Fibroblast of lung (primary cell): ENCODE measurements at places on chromosomes 3 and 15. TPM values are rescaled to one million over a fixed set of nuclear protein-coding genes. Genes with fewer than 3 reads are reported as not detected.

Gene WDR93
- total RNA-seq: under 0.01 and 0.17 TPM in 2 replicates

Gene SYNM
- 4.4 and 8.6 TPM in 2 replicates for total RNA-seq

Gene C15orf62
- total RNA-seq: under 0.01 and 0.17 TPM in 2 replicates

Gene GPR62
- under 0.01 TPM in 2 replicates for total RNA-seq

Gene PODXL2
- 0.50 and 0.77 TPM in 2 replicates for total RNA-seq

DNA sequence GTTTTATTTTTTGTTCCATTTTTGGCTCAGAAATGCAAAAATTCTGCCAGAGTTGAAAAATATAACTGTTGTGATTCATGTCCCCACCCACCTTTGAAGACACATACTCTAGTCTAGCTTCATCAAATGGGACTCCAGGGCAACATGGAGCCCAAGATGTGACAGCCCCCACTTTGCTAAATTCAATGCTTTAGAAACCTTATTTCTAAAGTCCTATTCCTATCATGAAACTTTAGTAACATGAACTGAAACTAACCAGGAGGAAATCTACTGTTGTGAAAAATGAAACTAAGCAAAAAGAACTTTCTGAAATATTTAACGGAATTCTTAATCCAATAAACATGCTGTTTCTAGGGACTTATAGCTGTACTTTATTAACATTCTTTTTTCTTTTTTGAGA, 20.3 kb downstream of the UBP1 start:
- no peaks in the 10 kb centered on the region for H3K36me3 ChIP-seq
- H3K4me1 ChIP-seq: peaks cover 2% of the 10 kb centered on the region
- no peak overlapping the region for H3K27ac ChIP-seq
- DNase-seq: no peak

DNA sequence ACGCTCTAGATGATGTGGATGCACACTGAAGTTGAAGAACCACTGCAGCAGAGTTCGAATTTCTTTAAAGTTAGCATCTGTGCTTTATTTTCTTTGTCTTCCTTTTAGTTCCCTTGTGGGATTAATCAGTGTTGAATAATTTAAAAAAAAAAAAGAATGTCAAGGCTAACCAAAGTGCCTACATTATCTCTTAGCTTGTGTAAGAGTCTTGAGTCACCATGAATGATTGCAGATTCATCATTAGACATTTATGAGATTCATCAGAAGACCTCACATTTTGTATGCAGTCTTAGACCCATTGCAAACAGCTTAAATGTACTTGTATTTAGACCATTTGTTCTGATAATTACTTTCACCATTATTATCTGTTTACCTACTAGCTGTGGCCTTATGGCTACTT, 182.2 kb downstream of the FNDC3B start:
- H3K4me3 ChIP-seq: no peak overlapping the region
- DNase-seq: peak; percentile 93
- no peak overlapping the region for H3K27ac ChIP-seq
- no peaks in the 10 kb centered on the region for H3K36me3 ChIP-seq
- H3K4me1 ChIP-seq: peaks cover 24% of the 10 kb centered on the region

- no peaks in the 10 kb centered on the region for H3K27me3 ChIP-seq
- no peaks in the 10 kb centered on the region for H3K4me1 ChIP-seq
- H3K27ac ChIP-seq: no peak overlapping the region
- H3K36me3 ChIP-seq: no peaks in the 10 kb centered on the region
- no peak for DNase-seq
Observed at GRCh38 chr15:64917211-64917610, 5.5 kb downstream of the ANKDD1A start.

DNA sequence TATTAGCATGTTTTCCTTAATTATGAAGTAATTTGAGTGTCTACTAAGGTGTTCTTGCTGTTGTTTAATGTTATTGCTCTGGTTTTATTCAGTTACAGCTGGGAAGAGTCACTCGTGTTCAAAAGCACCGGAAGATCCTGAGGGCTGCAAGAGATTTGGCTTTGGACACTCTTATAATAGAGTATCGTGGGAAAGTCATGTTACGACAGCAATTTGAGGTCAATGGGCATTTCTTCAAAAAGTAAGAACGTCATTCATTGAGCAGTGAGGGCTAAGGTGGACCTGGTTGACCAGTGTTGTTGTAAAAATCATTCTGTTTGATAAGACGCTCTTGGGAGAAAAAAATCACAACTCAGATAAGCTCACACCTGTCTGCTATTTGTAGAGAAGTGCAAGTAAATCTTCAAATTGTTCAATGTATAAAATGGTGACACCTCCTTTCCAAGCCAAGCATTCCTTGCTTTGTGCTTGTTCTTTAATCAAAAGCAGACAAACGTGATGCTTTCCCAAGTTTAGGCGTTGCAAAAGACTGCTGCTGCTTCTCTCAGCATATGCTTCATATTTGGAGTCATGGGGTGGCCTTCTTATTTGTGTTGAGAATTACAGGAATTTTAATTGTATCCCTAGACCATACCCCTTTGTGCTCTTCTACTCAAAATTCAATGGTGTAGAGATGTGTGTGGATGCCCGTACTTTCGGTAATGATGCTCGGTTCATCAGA, 44.2 kb downstream of the SETD5 start:
- no peaks in the 10 kb centered on the region for H3K27me3 ChIP-seq
- H3K4me3 ChIP-seq: no peak overlapping the region
- no peaks in the 10 kb centered on the region for H3K4me1 ChIP-seq
- no peak for DNase-seq
- H3K27ac ChIP-seq: no peak overlapping the region
- peaks cover 18% of the 10 kb centered on the region for H3K36me3 ChIP-seq

DNA sequence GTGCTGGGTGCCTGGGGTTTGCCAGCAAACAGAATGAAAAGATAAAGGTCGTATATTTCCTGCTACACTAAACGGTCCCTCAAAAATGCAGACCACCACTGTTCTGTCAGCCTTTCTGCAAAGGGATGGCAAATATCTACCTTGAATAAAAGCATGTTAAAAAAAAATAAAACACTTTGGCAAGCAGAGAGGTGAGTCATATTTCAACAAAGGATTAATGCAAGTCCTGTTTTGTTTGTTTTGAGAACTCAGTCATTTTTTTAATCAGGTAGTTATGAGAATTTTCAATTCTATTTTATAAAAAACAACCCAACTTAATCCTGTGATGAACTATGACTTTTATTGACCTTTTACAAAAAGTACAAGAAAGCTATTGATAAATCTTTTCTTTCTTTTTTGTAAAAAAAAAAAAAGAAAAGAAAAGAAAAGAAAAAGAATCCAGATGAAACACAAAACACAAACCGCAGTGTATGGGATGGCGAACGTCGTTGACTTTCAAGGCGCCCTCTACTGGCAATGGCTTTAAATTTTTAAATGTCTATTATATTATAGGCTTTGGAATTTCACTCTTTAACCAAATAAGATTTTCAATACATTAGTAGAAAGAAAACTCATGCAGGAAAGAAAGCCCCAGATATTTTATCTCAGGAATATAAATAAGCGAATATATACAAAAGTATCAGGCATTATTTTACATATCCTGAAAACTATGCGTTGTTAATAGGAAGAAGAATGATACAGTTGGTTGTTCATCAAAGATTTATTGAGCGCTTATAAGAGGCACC, 87.8 kb downstream of the NCEH1 start:
- no peak overlapping the region for H3K4me3 ChIP-seq
- peaks cover 14% of the 10 kb centered on the region for H3K4me1 ChIP-seq
- no peak overlapping the region for H3K27ac ChIP-seq
- H3K27me3 ChIP-seq: no peaks in the 10 kb centered on the region

GRCh38 chr3:20480786-20481365, 294.9 kb upstream of the SGO1 start:
- H3K27me3 ChIP-seq: no peaks in the 10 kb centered on the region
- peak; percentile 52 for DNase-seq
- no peaks in the 10 kb centered on the region for H3K4me1 ChIP-seq
- no peak overlapping the region for H3K4me3 ChIP-seq
- H3K27ac ChIP-seq: no peak overlapping the region

GRCh38 chr3:4351164-4351855, 48.1 kb downstream of the SETMAR start:
- H3K27me3 ChIP-seq: no peaks in the 10 kb centered on the region
- H3K27ac ChIP-seq: peak overlapping the region; percentile 62
- peak; percentile 37 for DNase-seq
- no peaks in the 10 kb centered on the region for H3K36me3 ChIP-seq
- H3K4me3 ChIP-seq: no peak overlapping the region

DNA sequence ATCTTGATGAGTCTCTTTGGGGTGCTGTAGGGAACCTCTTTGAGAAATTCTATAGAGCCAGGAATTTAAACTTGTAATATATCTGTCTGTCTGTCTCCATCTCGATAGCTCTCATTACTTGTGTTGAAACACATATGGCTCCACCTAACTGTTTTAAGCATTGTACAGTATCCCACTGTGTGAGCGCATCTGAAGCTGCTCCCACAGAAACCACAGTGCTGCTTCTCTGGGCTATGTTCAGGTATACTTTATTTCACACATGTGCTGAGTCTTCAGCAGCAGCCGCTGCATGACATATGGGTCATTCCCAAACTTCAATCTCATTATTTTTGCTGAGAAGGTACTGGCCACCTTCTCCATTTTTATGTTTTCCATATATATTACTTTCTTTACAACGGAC, 63.9 kb downstream of the MCTP2 start:
- H3K27ac ChIP-seq: no peak overlapping the region
- H3K27me3 ChIP-seq: no peaks in the 10 kb centered on the region

DNA sequence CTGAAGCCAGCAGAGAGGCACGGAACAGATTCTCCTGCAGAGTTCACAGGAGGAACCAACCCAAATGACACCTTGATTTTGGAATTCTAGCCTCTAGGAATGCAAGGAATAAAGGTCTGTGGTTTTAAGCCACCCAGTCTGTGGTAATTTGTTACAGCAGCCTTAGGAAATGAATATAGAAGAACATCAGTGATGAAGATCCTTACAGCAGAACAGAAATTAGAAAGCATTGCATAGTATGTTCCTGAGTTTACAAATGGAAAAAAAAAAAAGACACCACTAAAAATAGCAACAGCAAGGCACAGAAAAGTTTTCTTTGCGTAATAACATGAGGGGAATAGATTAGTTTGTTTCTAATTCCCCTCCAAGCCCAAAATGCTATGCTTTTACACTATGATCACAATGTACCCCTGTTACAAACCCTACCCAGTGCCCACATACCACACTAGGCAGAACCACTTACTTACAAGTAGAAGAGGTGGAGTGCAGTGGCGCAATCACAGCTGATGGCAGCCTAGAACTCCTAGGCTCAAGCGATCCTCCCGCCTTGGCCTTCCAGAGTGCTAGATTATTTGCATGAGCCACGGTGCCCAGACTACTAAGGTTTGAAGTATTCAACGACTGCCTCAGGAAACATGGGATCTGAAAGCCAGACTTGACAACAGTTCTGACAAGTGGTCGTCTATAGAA, 84.3 kb downstream of the SHQ1 start:
- no peaks in the 10 kb centered on the region for H3K27me3 ChIP-seq
- no peaks in the 10 kb centered on the region for H3K36me3 ChIP-seq
- H3K4me1 ChIP-seq: no peaks in the 10 kb centered on the region

DNA sequence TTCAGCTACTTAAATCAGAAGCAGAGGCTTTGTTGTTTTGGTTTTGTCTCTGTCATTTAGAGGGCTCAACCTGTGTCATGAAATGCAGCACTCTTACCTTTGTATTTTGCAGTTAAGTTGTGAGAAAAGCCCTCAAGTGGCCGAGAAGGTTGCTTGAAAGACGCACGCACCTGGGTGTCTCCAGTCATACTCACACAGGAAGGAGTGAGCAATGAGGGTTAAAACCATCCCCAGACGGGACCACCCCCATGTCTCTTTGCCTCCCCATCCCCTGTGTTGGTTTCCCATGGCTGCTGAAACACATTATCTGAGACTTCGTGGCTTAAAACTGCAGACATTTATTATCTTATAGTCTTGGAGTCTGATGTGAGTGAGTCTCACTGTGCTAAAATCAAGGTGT, 376.1 kb upstream of the CFAP20DC start:
- H3K4me3 ChIP-seq: no peak overlapping the region
- H3K27ac ChIP-seq: no peak overlapping the region
- no peak for DNase-seq
- H3K27me3 ChIP-seq: no peaks in the 10 kb centered on the region
- H3K36me3 ChIP-seq: no peaks in the 10 kb centered on the region
- peaks cover 26% of the 10 kb centered on the region for H3K4me1 ChIP-seq

DNA sequence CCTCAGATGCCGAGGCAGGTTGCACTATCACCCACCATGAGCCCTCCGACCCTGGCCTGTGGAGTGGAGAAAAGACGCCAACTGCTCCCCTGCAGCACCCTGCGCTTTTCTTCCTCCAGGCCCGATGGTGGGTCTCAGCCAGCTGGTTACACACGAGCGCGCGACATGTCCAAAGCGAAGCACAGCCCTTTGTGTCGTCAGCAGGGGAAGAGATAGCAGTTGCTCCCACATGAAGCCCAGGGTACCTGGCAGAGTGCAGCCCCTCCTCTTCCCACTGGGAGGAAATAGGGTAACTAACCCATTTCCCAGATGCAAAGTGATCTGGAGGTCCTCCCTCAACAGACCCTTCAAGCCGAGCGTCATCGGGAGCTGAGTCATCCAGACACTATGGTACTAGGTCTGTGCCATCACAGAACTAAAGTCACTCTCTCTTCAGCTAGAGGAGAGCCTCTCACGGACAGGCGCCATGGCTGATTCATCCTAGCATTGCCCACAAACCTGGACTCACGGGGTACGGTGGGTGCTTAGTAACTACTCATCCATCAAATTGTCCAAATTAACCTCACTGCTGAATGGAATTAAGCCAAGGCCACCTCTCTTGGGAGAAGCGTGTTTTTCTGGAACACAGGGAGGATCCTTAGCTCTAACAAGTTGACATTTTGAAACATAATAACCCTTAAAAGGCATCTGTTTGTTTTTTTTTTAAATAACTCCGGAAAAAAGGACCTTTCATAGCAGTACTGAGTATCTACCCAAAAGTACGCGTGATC, 45.2 kb upstream of the BDH1 start:
- no peaks in the 10 kb centered on the region for H3K27me3 ChIP-seq
- DNase-seq: peak; percentile 76
- no peak overlapping the region for H3K4me3 ChIP-seq
- H3K36me3 ChIP-seq: no peaks in the 10 kb centered on the region
- H3K4me1 ChIP-seq: peaks cover 2% of the 10 kb centered on the region

GRCh38 chr3:167930453-167930852, 165.3 kb downstream of the GOLIM4 start:
- H3K27ac ChIP-seq: no peak overlapping the region
- H3K4me1 ChIP-seq: peaks cover 2% of the 10 kb centered on the region
- H3K4me3 ChIP-seq: no peak overlapping the region
- no peaks in the 10 kb centered on the region for H3K36me3 ChIP-seq

GRCh38 chr3:21909096-21909495, 158.1 kb upstream of the ZNF385D start:
- H3K4me3 ChIP-seq: no peak overlapping the region
- H3K36me3 ChIP-seq: no peaks in the 10 kb centered on the region
- H3K27me3 ChIP-seq: no peaks in the 10 kb centered on the region
- DNase-seq: no peak
- peaks cover 3% of the 10 kb centered on the region for H3K4me1 ChIP-seq
- H3K27ac ChIP-seq: no peak overlapping the region

DNA sequence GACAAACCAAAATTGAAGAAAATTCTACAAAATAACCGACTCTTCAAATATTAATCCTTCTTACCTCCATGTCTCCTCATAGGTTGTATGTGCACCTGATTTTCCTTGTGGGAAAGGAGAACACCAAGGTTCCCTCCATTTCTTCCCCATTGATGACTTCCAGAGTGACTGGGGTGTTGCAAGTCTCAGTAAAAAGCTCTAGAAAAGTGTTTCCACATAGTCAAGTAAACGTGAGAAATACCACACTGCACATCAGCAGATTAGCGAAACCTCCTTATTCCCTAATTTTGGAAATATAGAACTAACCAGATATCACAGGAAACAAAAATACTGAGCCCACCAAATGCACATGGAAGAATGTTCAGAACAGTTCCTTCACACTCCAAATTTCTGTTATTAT, 4.9 kb upstream of the RPN1 start:
- no peaks in the 10 kb centered on the region for H3K4me1 ChIP-seq
- H3K4me3 ChIP-seq: no peak overlapping the region
- H3K36me3 ChIP-seq: no peaks in the 10 kb centered on the region
- H3K27me3 ChIP-seq: no peaks in the 10 kb centered on the region
- no peak for DNase-seq
- H3K27ac ChIP-seq: no peak overlapping the region
